ENCODE measurements at places on chromosomes 2 and 18.

- no peak for DNase-seq
Measured at GRCh38 chr2:111053266-111053665, 67.4 kb upstream of the BCL2L11 start.

GRCh38 chr2:86025229-86025820 is 80.4 kb downstream of the POLR1A start:
- DNase-seq: no peak

GRCh38 chr18:75208836-75209128 is 157 bp downstream of the PTGR3 start:
- DNase-seq: no peak

GRCh38 chr18:38007676-38008330 is 442.2 kb upstream of the CELF4 start:
- DNase-seq: no peak

- DNase-seq: no peak
Measured at GRCh38 chr2:67867735-67868134, 195.1 kb downstream of the C1D start.

DNA sequence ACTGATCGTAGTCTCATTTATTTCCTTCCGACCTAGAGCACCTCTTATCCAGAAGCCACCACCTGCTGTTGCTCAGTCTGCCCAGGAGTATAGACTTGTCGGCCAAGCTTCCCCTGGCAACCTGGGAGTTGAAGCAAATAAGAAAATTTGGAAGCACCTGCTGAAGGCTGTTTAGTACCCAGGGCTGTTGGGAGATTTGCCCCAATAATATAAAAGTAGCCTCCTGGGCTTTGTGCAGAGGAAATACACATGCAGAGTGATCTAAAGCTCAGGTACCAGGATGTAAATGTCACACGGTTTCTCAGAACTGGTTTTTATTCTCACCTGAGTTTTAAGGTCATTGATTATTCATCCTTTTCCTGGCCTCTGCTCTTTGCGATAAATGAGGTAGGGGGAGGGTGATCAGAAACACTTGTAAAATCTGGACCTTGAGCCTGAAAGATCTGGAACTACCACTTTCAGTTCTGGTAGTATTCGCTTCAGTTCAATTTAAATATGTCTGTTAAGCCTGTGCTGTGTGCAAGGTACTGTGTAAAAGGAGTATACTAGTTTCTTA is 789 bp upstream of the COX7A2L start:
- DNase-seq: no peak

GRCh38 chr2:151869291-151869690 is 41.1 kb upstream of the ARL5A start:
- DNase-seq: no peak
